Adipocyte (in vitro differentiated cells): ENCODE measurements at places on chromosomes 4 and X.

GRCh38 chr4:120000591-120001296, 65.9 kb downstream of the MAD2L1 start:
- DNase-seq: no peak

DNA sequence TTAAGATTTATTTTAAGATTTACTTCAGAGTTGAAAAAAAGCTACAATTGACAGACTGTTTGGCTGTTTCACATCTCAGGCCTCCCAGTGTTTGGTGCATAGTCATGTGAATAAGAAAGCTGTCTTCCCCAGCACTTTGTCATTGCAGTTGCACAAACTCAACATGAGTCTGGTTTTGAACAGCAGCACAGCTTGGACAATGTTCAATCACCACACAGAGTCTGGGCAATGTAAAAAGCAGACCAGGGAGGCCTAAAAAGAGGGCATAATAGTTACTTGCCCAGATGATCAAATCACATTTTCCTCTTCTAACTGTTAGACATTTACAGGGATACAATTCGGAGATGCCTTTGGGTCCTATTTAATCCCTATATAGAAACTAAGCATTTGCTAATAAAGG, 1055.0 kb downstream of the RPA4 start:
- no peak for DNase-seq

DNA sequence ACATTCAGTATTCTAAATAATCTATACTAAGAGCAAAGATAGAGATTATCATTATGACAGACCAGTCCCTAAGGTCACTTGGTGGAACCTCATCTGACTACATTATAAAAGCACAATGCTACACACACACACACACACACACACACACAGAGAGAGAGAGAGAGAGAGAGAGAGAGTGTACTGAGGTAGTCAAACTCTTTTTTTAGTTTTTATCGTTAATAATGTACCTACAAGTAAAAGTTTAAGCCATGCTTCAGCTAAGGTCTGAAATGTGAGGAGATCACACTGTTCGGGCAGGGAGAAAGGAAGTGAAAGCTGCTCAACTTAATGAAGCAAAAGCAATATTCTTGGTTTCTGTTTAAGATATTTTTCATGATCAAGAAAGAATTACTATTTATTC, 75.8 kb upstream of the CCDC160 start:
- no peak for DNase-seq

DNA sequence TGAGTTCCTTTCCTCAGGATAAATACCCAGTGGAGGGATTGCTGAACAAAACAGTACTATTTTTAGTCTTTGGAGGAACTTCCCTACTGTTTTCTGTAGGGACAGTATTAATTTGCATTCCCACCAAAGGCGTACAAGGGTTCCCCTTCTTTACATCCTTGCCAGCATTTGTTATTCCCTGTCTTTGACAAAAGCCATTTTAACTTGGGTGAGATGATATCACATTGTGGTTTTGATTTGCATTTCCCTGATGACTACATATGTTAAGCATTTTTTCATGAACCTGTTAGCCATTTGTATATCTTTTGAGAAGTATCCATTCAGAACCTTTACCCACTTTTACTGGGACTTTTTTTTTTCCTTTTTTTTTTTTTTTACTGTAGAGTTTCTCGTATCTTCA, 126.2 kb upstream of the ANXA10 start:
- DNase-seq: no peak

DNA sequence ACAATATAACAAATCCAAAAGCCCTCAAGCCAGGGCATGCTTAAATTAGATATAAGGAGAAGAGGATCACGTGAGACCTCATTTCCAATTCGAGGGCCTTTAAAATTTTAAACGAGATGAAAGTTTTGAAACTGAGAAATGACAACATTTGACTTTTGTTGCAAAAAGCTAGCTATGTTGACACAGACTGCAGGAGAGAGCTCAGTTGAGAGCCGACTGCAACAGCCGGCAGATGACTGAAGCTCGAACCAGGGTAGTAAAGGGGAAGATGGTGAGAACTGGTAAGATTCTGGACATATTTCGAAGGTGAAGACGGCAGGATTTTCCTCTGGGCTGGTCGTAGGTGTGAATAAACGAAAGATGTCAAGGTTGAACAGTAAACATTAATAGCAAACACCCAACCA, 773 bp downstream of the PRMT9 start:
- peak; percentile 68 for DNase-seq

- DNase-seq: no peak
Measured at GRCh38 chr4:21884615-21885014, 64.0 kb downstream of the KCNIP4 start.

DNA sequence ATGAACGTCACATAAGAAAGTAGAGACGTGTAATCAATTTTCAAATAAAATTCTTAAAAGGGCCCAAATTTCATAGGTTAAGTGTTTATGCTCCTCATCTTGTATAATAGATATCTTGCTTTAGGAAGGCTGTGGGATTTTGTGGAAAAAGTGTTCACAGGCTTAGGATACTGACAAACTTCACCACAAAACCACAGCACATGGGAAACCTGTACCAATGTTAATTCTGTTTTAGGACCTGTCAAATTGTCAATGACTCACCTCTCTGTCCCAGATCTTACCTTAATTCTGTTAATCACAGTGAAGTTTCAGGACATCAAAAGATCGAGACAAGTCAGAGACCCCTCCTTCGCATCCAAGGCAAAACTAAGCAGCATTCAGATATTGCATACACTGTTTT, 24.2 kb downstream of the FGFBP1 start:
- DNase-seq: no peak

GRCh38 chrX:48834383-48834709, 1.1 kb downstream of the PCSK1N start:
- no peak for DNase-seq

DNA sequence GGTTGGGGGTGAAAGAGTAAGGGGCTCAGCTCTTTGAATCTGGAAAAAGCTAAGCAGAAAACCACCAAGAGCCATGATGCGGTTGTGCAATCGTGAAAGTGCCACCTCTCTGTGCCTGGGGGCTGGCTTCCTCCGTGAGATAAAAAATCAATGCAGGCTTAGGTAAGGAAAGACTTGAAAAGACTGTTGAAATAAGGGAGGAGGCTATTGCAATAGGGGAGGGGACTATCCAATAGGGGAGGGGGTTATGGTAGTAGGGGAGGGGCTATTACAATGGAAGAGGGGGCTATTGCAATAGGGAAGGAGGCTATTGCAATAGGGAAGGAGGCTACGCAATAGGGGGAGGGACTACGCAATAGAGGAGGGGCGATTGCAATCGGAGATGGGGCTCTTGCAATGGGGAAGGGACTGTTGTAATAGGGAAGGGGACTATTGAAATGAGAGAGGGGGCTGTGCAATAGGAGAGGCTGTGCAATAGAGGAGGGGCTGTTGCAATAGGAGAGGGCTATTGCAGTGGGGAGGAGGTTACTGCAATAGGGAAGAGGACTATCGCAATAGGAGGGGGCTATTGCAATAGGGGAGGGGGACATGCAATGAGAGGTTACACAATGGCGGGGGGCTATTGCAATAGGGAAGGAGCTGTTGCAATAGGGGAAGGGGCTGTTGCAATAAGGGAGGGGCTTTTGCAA, 162.3 kb upstream of the PSAPL1 start:
- no peak for DNase-seq

- no peak for DNase-seq
Measured at GRCh38 chr4:162804351-162804924, 362.3 kb downstream of the NAF1 start.

DNA sequence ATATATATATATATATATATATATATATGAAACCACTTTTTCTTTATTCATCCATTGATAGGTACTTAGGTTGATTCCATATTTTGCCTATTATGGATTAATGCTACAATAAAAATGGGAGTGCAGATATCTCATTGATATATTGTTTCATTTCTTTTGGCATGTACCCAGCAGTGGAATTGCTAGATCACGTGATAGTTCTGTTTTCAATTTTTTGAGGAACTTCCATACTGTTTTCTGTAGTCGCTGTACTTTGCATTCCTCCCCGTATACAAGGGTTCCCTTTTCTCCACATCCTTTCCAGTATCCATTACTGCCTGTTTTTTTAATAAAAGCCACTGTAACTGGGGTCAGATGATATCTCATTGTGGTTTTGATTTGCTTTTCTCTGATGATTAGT, 124.6 kb downstream of the GABRB1 start:
- no peak for DNase-seq

DNA sequence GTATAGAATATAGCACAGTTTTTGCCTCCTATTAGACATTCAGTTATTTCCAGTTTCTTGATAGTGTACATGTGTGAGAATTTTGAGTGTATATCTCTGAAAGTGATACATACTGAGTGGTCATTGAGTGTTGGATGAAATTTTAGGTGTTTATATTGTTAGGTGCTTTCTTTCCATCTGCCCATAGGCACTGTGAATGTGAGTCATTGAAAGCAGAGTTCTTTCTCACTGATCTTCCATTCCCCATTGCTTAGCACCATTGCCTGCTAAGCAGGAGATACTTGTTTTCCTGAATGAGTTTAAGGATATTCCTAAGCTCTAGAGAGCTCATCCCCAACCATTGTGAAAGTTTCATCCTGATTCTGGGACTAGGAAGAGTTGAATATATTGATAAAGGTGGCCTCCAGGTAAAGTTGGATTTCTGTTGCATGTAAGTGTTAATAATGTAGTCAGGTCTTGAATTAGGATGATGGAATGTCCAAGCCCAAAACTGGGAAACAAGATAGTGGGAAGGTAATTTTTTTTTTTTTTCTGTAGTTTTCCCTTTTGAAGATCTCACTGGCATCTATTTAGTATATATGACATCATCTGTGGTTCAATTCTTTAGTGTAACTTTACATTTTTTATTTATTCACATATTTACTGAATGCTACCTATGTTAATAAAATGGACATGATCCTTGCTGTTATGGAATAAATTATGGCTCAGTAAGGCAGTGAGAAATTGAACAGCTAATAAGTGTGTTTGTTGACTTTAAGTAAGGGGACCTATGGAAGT, 22.1 kb downstream of the UBE2K start:
- no peak for DNase-seq

DNA sequence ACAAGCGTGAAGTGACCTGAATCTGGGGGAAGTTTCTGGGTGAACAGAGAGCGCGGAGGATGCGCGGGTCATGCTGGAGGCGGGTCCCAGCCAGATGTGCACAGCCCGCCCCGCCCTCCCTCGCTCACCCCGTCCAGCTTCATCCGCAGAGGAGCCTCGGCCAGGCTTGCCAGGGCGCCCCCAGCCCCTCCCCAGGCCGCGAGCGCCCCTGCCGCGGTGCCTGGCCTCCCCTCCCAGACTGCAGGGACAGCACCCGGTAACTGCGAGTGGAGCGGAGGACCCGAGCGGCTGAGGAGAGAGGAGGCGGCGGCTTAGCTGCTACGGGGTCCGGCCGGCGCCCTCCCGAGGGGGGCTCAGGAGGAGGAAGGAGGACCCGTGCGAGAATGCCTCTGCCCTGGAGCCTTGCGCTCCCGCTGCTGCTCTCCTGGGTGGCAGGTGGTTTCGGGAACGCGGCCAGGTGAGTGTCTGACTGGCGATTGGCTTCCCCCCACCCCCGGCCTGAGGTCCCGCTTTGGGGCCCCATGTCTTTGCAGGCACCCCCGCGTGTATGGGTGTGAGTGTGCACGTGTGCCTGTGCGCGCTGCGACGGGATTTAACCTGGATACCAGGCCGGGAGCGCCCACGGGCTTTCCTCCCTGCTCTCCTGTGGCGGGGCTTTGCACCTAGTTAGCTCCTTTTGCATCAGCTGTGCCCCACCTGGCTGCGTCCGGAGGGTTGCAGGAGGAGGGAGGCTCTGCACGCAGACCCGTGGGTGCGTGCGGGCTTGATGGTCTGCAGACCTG, at the start of gene EGFL6:
Gene EGFL6 (plus strand): TSS at position 123 of the 782 bp plus-strand sequence. CDS start 261 bp downstream, at position 384.
- no peak for DNase-seq

DNA sequence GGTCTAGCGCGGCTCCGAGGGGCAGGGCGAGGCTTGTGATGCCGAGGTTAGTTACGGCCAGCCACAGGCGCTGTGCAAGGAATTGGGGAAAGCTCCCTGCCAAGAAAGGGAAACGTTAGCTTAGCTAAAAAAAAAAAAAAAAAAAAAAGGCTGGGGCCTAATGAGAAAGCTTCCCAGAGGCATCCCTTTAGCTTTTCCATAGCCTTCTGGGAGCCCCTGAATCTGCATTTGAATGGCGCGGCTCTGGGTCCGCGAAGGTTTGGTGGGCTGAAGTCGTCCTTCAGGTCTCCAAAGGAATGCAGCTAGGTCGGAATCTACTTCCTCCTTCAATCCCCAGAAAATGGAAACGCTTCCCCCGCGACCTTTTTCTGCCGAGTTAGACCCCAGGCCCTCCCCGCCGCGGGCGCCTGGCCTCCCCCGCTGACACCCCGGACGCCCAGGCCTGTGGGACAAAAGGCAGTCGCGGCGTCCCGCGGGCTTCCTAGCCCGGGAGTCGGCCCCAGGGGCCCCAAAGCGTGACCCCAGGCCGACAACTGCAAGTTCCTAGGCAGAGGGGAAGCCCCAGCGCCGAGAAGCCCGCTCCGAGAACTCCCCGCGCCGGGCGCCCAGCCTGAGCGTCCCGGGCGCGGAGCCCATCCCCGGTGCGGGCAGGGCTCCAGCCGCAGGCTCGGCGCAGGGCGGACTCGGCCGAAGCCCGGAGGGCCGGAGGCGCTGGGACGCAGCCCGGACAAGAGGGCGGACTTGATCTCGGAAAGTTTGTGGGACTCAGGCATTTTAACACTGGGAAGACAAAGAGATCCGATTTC, 605 bp upstream of the FAT1 start:
- DNase-seq: peak; percentile 86

DNA sequence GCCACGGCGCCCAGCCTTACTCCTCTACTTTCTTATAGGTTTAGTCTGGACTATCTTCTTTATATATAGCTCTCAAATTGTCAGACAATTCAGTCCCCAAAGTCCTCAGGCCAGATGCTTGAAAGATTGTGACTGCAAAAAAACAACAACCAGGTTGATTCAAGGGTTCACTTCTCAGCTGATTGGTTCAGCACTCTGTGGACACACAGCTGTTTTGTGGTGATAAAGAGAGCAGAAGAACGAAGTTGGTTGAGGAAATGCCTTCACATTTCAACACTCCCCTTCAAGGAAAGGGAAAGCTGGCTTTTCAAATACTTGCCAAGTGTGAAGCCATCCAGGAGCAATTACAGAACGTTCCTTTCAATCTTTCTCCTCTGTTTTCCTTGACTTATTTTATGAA, 166.8 kb downstream of the SHROOM3 start:
- peak; percentile 78 for DNase-seq

DNA sequence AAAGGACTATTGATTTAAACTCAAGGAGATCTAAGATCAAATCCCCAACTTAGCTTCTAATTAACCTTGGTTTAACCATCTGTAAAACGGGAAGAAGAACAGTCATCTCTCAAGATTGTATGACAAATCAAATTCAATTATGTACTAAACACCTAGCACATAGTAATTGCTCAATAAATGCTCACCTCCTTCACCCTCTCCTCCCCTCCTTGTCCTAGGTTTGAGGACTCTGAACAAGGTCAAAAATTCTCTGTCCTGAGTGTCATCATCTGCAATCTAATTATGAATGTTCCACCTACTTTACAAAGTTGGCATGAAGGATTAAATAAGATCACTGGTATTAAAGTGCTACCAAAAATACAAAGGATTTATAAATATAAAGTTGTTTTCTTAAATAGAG, 320.1 kb upstream of the PPARGC1A start:
- no peak for DNase-seq
